Testis (tissue), 5 donors: ENCODE measurements at places on chromosomes 1 and 21.

GRCh38 chr1:195898924-195899323 lies 709.3 kb downstream of the KCNT2 start:
- DNase-seq, result no peak

- no peak for DNase-seq
Observed at GRCh38 chr1:61323681-61324328, 241.4 kb downstream of the NFIA start.

DNA sequence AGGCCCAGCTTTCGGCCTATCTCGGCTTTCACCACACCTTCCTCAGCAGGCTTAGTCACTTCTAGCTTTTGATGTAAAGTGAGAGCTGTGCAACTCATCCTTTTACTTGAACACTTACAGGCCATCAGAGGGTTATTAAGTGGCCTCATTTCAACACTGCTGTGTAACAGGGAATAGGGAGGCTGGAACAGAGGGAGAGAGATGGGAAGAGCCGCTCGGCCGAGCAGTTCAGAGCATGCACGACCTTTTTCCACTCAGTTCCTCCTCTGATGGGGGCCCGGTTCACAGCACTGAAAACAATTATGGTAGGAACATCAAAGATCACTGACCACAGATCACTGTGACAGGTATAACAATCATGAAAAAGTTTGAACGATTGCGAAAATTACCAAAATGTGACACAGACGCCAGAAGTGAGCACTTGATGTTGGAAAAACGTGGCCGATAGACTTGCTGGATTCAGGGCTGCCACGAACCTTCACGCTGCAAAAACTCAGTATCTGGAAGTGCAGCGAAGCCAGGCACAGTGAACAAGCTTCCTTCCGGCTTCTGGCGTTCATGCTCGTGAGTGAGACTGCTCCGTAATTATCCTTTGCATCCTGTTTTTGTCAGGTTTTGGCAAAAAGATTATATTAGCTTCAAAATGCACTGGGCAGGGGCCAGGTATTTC lies 28.6 kb downstream of the AGPAT3 start:
- no peak for DNase-seq

DNA sequence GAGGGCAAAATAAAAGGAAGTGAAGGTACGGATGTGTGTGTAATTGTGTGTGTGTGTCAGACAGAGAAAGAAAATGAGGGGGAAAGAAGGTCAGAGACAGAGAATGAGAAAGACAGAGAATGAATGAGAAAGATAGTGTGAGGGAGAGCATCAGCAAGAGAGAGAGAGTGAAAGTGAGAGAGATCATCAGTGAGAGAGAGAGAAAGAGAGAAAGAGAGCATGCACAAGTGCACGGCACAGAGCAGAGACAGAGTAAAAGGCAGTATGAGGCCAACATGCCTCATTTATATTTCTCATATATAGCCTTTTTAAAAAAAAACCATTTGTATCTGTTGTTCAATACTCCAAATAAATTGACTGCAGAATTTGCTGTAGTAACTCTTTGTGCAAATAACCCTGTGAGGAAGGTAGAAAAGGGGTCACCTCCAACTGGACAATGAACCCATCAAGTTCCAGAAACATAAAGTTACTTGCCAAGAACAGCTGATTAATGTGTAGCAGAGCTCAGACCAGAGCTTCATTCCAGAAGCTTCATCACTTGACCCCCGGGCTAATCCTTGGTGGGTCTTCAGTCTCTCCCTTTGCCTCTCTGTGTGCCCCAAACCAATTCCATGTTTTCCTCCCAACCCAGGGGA lies 1.2 kb downstream of the HSD3B2 start:
- no peak for DNase-seq

DNA sequence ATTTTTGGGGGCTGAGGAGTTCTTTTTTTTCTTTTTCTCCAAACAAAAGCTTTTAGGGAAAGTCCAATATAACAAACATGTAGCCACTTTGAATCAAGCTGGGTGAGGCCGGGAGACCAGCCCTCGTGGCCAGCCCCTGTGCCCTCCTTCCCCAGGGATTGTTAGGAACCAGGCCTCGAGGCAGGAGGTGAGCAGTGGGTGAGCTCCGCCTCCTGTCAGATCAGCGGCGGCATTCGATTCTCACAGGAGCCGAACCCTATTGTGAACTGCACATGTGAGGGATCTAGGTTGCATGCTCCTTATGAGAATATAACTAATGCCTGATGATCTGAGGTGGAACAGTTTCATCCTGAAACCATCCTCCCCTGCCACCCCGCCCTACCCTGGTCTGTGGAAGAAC lies 41.8 kb upstream of the TTC22 start:
- DNase-seq, result no peak

GRCh38 chr1:3651026-3651929 lies 1.0 kb upstream of the TP73 start:
- DNase-seq, result no peak
